NCI-H2107 (cell line): ENCODE measurements at places on chromosomes 2 and 18.

- no peak for DNase-seq
Observed at GRCh38 chr18:9924371-9924943, 10.6 kb downstream of the VAPA start.

DNA sequence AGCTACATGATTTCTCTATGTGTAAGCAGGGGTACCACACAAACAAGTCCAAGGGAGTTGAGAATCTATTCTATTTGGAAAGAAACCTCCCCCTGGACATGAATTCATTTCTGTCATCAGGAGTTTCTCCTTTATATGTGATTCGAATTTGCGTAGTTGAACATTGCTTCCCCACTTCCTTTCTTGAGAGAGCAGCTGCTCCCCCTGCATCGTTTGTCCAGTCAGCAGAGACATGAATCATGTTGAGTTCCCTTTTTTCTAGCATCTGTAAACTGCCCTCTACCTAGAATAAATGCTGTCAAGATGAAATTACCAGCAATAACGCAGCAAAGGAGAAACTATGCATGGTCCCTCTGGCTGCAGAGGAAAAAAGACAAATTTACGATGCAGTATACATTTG, 73.8 kb downstream of the KIF5C start:
- no peak for DNase-seq

DNA sequence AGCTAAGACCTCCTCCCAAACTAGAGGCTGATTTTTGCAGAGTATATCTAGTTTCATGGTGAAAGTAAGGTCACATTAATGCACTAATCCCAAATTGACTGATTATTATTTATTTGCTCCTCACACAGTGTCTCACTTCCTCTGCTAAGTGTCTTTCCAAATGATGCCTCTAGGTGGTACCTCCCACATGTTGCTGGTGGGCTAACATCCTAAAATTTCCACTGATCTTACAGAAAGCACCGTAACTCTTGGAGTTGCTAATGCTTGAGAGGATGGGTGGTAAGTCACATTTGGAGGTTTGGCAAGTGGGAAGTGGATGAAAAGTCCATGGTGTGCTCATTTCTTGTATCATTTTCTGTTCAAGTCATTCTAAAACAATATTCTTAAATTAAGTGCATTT, 428.7 kb upstream of the GYPC start:
- DNase-seq, result no peak

GRCh38 chr2:51718881-51719280, 686.9 kb upstream of the NRXN1 start:
- no peak for DNase-seq

- no peak for DNase-seq
Observed at GRCh38 chr18:35610089-35610488, 28.5 kb downstream of the GALNT1 start.

- DNase-seq, result no peak
Observed at GRCh38 chr2:45132551-45132950, 123.3 kb upstream of the SIX2 start.

GRCh38 chr2:190379249-190379964, 28.7 kb upstream of the MFSD6 start:
- no peak for DNase-seq

- peak; percentile 11 for DNase-seq
Observed at GRCh38 chr2:8543060-8543382, 138.8 kb upstream of the ID2 start.

GRCh38 chr2:217452928-217453327, 549.9 kb downstream of the TNS1 start:
- no peak for DNase-seq

GRCh38 chr2:23918837-23919489, 8.0 kb downstream of the ATAD2B start:
- no peak for DNase-seq

DNA sequence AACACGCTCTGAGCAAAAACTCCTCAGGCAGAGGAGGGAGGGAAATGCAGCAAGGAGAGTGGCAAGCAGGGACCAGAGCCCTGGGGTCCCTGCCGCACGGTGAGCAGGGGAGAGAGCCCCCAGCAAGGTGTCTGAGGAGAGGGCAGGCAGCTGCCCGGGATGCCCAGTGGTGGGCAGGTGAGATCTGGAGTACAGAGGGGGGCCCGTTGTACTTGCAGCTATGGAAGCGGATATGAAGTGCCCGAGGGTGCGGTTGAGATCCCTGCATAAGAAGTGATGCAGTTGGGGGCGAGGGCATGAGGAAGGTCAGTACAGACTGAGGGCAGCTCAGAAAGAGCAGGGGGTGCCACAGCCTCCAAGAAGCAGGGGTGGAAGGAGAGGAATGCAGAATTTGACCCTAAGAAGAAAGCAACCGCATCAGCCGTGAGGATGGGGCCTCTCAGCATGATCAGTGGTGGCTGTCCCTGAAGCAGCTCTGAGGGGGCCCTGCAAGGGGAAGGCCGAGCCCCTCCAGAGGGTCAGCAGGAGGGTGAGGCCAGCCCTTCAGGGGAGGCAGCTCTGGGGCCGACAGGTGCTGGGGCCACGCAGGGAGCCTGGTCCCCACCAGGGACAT, 29.4 kb downstream of the MTERF4 start:
- DNase-seq, result no peak

- DNase-seq, result peak; percentile 27
Observed at GRCh38 chr2:85318222-85319074, 9.3 kb downstream of the TGOLN2 start.

GRCh38 chr2:177400337-177400923, 7.9 kb downstream of the AGPS start:
- DNase-seq, result no peak

GRCh38 chr18:59029663-59030429, 109.8 kb upstream of the SEC11C start:
- DNase-seq, result no peak

- no peak for DNase-seq
Observed at GRCh38 chr2:88919087-88919738, 227.7 kb downstream of the RPIA start.

- no peak for DNase-seq
Observed at GRCh38 chr2:99600981-99601651, 111.3 kb upstream of the REV1 start.

GRCh38 chr18:54416436-54416835, 58.7 kb downstream of the C18orf54 start:
- DNase-seq, result no peak

DNA sequence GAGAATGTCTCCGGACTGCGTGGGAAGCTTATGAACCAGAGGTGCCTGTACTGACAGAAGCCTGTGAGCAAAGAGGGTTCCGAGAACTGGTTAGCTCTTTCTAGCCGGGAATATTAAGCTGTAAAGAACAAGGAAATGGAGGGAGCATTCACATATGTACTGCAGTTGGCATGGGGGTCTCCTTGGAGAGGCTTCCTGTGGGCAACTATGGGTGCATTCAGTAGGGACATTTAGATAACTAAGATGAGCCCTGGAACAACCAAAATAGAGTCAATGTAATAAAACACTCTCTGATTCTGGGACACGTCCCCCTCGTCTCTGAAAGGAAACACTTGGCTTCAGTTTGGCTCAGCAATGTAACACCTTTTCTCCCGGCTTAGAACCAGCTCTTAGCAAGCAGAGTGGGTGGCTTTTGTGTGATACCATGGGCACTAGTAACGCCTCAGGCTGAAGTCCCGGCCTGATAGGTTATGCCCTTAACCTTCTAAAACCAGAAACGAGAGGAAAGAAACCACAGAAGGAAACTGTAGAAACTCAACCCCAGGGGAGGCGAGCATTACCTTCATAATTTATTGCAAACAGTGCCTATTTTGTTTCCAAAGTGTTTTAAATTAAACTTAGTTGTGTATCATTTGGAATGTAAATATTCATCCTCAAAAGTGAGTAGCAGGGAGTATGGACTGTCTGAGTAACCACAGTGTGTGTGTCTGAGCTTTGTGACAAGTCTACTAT, 48.8 kb upstream of the LPIN2 start:
- DNase-seq, result no peak

DNA sequence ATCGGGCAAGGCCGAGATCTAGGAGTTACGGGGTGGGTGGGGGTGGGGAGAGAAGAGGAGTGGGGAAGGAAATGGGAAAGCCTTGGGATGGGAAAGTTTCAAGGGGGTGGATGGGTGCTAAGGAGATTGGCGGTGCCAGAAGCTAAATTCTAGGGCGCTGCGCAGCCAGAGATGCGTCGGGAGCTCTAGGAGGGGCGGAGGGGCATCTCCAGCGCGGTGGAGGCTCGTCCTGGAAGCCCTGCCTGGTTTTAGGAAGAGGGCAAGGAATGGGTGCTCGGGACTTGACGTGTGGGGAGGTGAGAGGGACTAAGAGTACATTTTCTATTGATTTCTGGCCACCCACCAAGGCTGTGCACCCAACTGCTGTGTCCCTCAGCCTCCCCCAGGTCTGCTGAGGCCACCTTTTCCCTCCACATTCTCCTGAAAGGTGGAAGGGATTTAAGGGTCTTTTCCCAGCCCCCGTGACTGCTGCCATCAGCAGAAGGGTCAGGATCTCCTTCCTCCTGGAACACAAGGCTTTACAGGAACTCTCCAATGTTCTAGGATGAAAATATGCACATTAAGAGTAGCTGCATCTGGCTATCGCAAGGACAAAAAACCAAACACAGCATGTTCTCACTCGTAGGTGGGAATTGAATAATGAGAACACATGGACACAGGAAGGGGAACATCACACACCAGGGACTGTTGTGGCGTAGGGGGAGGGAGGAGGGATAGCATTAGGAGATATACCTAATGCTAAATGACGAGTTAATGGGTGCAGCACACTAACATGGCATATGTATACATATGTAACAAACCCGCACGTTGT, 1.4 kb downstream of the C2orf72 start:
- DNase-seq, result no peak

DNA sequence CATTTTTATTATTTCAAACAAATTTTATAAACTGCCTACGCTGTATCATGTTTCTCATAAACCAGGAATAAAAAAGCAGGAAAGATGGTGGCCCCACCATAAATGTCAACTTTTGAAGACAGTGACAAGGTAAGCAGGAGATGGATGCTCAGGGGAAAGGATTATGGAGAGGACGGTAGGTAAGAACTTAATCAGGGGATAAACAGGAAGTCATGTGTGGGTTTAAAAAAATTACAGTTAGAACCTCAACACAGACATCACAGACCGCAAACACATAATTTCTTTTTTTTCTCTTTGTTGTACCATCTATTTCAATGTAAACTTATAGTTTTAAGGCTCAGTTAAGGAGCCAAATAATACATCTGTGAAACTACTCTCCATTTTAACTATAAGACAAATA, 575.2 kb upstream of the SLC8A1 start:
- no peak for DNase-seq

GRCh38 chr2:46387886-46388515, 90.8 kb downstream of the EPAS1 start:
- DNase-seq, result no peak

GRCh38 chr2:133506996-133507395, 61.3 kb downstream of the NCKAP5 start:
- no peak for DNase-seq

DNA sequence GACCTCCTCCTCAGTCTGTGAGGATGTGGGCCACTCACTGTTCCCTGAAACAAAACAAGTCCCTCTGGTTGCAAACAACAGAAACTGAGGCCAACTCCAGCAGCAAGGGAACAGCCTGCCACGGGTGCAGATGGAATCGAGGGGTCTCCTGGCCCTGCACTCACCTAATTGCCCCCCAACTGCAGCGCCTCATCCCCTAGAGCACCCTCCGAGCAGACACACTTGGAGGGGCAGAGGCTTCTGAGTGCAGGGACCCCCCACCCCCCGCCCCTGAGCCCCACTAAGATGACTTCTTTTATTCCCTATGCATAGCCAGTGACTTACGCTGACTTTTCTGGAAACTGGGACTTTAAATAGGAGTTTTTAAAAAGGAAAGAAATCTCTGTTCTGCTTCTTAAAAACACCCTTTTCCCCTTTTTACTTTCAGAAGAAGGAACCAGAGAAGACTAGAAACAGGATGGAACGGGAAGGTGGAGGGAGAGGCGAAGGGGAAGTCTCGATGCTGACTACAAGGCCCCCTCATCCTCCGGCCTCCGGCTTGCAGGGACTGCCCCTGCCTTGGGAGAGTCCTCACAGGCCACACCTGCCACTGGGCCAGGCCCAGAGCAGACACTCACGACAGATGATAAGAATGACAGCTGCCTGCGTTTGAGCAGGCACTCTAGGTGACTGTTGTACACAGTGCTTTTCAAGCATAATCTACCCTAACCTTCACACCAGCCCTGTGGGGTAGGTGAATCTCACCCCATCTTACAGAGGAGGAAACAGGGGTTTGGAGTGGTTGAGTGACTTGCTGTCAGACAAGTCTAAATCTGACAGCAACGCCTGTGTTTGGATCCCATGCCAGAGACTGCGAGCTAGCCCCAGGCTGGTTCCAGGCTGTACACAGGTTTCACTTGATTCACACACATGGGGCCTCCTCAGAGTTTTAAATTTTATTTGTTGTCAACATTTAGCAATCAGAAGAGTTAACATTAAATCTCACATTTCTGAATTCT, 28.2 kb upstream of the BIN1 start:
- no peak for DNase-seq

DNA sequence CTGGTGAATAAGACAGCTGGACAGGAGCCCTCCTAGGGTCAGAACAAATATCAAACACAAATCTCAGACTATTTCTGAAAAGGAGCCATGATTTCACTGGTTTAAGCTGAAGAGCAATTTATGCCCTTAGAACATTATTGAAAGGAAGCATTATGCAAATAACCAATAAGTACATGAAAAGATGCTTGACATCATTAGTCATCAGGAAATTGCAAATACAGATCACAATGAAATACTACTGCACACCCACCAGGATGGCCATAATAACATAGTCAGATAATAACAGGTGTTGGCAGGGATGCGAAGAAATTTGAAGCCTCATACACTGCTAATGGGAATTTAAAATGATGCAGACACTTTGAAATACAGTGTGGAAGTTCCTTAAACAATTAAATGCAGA, 176.4 kb upstream of the RAB6C start:
- DNase-seq, result no peak

DNA sequence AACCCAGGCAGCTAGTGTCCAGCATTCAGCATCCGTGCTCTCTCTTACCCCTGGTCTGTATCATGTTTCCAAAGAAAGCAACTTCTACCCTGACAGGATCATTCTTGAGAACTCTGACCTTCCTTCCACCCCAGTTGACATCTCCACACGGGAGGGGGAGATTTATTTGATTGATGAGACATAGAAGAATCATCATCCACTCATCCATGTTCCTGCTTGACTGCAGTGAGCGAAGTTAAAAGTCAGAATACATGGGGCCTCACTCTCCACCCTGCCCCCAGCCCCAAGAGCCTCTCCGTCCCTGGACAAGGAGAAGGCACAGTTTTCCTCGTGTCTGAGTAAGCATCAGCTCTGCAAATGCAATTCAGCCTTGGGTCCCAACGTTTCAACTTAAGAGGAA, 356.0 kb upstream of the TNP1 start:
- no peak for DNase-seq

- DNase-seq, result no peak
Observed at GRCh38 chr18:50072146-50072545, 122.8 kb downstream of the MYO5B start.

DNA sequence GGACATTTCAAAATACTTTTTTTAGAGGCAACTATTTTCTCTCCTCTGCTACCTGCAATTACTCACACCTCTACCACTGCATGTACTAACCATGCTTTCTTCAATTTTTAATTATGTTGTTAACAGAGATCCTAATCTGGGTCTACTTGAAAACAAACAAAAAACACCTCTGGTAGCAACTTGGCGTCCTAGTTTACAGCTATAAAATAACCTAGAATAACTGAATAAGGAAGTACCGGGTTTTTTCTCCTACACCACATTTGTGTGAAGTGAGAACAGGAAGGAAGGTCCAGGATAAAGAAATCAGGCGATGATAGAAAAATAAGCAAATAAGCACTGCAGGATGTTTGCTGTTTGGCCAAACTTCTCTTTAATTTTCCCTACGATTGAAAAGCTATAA, 633.5 kb downstream of the LRP1B start:
- DNase-seq, result no peak
